Activated gamma-delta T cell treated with anti-CD3 and anti-CD28 coated beads, Interleukin-2, amount 50 U/mL, for 16 hours (primary cell): ENCODE measurements at places on chromosomes 6 and 20.

GRCh38 chr6:155157101-155157500, 106.7 kb upstream of the CLDN20 start:
- no peak for DNase-seq

DNA sequence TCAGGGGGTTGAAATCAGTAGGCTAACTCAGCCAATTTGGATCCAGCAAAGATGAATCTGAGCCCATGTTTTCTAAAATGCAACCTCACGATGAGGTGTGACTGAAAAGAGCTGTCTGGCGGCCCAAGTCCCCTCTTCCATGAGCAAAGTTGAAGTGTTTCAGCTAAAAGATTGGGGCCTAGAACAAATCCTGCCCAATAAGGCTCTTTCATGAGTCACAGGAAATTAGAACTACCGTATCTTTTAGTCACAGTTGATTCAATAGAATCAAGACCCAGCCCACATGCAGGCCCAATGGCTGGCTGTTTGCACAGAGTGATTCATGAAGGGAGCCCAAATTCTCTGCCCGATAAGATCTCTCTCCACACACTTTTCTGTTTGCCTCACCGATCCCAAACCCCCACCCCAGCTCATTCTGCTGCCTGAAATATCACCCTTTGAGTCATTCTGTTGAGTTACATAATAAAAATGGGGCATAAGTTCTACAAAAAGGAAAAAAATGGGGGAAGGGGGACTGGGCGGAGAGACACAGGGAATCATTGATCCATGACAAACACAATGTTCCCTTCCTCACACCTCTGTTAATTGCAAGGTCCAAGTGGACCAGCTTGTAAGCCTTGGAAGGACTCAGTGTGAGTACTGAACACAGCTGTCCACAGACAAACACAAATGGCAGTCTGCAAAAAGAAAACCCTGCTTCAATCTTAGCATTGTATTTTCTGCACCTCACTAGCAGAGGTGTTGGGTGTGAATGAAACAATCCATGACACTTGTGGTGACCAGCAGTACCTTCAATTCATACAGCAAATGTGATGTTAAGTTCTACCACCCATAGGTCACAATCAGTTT, 13.8 kb downstream of the FOXQ1 start:
- no peak for DNase-seq

DNA sequence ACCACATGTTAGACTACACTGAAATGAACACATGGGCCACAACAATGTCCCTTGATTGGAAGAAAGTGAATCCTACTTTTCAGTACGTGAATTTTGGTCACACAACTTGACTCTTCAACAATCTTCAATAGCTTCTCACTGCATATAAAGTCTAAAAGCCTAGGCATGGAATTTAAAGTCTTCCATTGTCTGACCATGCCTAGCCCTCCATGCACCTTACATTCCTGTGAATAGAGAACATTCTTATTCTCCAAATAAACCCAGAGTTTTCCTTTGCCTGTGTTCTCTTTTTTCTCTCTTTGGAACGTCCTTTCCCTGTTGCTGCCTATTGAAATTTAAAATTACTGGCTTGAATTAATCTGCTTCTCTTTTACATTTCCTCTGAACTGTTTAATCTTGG, 207.5 kb downstream of the ASCC3 start:
- DNase-seq, result no peak

- DNase-seq, result no peak
Measured at GRCh38 chr6:89525786-89526562, 93.0 kb downstream of the ANKRD6 start.

GRCh38 chr6:166775923-166776220, 148.8 kb upstream of the RPS6KA2 start:
- DNase-seq, result no peak

DNA sequence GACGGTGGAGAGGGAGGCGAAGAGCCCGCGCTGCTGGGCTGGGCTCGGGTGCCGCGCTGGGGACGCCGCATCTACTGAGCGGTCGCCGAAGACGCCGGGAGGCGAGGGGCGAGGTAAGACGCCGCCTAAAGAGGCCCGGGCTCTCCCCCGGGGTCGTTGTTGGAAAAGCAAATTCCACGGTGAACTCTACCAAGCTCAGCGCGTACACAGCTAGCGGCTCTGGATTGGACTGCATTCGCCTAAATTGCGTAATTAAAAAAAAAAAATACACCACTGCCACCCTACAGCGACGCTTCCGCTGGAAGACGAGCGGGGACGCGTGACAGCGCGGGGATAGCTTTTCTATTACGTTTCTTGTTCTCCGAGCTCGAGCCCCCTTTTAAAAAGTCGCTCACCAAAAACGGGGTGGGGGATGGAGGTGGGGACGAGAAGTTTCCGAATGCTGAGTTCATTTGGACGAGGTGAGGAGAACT, 92.0 kb upstream of the PRDM1 start:
- no peak for DNase-seq

DNA sequence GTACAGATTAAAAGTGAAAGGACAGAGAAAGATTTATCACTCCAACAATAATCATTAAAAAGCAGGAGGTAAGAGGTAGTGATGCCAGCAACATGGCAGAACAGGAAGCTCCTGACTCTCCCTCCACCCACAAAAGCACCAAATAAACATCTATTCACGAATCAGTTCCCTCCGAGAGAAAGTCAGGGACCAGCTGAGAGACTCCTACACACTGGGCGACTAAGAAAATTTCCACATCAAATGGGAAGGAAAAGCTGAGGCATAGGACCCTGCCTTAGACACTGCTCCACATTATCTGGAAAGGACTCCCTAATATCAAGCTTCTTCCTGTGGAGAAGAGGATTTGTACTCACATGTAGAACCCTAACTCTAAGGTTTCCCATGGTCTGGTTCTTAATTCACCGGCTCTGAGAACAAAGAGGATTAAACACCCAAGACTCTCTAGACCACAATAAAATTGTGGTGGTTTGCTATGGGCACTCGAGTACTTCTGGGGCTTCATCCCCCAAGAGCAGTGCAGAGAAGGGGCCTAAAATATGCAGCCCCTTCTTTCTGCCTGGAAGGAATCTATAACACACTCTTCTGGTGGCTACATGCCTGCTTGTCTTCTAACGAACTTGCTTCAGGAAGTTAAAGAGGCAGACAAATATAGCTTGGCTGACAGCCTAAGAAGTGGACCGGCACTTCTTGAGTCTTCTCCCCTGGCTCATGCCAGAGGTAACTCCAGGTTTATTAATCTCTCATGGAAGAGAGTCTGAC, 29.4 kb upstream of the ASF1A start:
- DNase-seq, result no peak
